ENCODE measurements at places on chromosomes 6 and 20. TPM values are rescaled to one million over a fixed set of nuclear protein-coding genes. Genes with fewer than 3 reads are reported as not detected.

The BCAS1 gene
- total RNA-seq: 0.25 TPM

The DLL1 gene
- total RNA-seq: 20.7 TPM

The CRYBG1 gene
- 9.1 TPM for total RNA-seq

The POU5F1 gene
- total RNA-seq: 2,735 TPM

The MCM8 gene
- total RNA-seq: 29.5 TPM

The FAXC gene
- total RNA-seq: 11.1 TPM

The LINC00237 gene
- 0.78 TPM for total RNA-seq

The MLIP gene
- total RNA-seq: not detected

The XKR7 gene
- total RNA-seq: 2.3 TPM

The VSTM2L gene
- total RNA-seq: 1.9 TPM

The RPS6KA2 gene
- 19.2 TPM for total RNA-seq

The NANP gene
- total RNA-seq: 5.1 TPM

The SMIM8 gene
- total RNA-seq: 11.2 TPM

The NMBR gene
- not detected for total RNA-seq

The SLC22A3 gene
- 2.2 TPM for total RNA-seq

The COL20A1 gene
- total RNA-seq: 1.1 TPM

The MAP7 gene
- total RNA-seq: 59.1 TPM

The SIRPD gene
- total RNA-seq: not detected

The LZTS3 gene
- 39.4 TPM for total RNA-seq

The NR2E1 gene
- not detected for total RNA-seq

The C4B gene
- 5.0 TPM for total RNA-seq

The CALHM4 gene
- total RNA-seq: not detected
